ENCODE measurements at places on chromosomes 1 and 21. TPM values are rescaled to one million over a fixed set of nuclear protein-coding genes. Genes with fewer than 3 reads are reported as not detected.

The LMX1A gene
- polyA plus RNA-seq, result 0.04 TPM

The STUM gene
- 1.0 TPM for polyA plus RNA-seq

The TNNI3K gene
- 0.62 TPM for polyA plus RNA-seq

The GOLT1A gene
- 4.5 TPM for polyA plus RNA-seq

- no peak for DNase-seq
Measured at GRCh38 chr21:42332557-42333317, 17.5 kb upstream of the TFF3 start.

GRCh38 chr1:26839339-26839722 lies 12.8 kb downstream of the ZDHHC18 start:
- no peak for DNase-seq

- DNase-seq, result no peak
Measured at GRCh38 chr21:14900611-14901010, 164.2 kb downstream of the NRIP1 start.

The AMY2B gene
- polyA plus RNA-seq, result 32.2 TPM

The GBP7 gene
- 0.14 TPM for polyA plus RNA-seq

GRCh38 chr21:38951095-38951730 lies 145.5 kb downstream of the ETS2 start:
- DNase-seq, result no peak

GRCh38 chr1:54107131-54107530 lies 45.7 kb downstream of the CDCP2 start:
- DNase-seq, result no peak

The ELAVL4 gene
- polyA plus RNA-seq, result 3.8 TPM

The KCNA3 gene
- polyA plus RNA-seq, result not detected

GRCh38 chr1:159949123-159949522 lies 3.7 kb upstream of the IGSF9 start:
- no peak for DNase-seq

The SLC30A10 gene
- polyA plus RNA-seq, result 0.14 TPM

GRCh38 chr1:160625725-160626498 lies 20.9 kb downstream of the SLAMF1 start:
- DNase-seq, result no peak

DNA sequence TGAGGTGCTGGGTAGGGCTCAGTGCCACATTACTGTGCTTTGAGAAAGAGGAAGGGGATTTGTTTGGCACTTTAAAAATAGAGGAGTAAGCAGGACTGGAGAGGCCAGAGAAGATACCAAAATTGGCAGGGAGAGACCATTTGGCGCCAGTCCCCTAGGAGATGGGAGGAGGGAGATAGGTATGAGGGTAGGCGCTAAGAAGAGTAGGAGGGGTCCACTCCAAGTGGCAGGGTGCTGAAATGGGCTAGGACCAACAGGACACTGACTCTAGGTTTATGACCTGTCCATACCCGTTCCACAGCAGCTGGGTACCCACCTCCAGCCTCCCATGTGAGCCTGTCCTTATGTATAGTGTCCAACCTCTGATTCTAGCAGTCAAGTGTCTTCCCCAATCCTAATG lies 1.0 kb upstream of the CRTC2 start:
- no peak for DNase-seq

- DNase-seq, result no peak
Measured at GRCh38 chr1:231681006-231681405, 54.4 kb downstream of the DISC1 start.

GRCh38 chr1:2408859-2409276 lies 3.5 kb downstream of the PEX10 start:
- DNase-seq, result no peak

The FUCA1 gene
- polyA plus RNA-seq, result 47.2 TPM

DNA sequence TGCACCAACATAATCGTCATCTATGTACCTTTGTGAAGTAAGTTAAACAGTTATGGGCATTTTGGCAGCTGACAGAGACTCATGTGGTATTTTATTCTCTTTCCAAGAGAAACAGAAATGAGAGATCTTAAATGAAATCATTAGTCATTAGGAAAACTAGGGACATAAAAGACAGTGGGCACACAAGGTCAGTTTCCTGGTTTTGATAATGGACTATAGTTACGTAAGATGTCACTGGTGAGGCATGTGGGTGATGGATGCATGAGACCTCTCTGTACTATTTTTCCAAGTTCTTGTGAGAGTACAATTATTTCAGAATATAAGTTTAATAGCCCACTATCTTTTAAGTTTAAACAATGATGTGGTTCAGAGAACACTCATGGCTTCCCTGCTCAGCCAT lies 216.9 kb downstream of the APP start:
- DNase-seq, result no peak

DNA sequence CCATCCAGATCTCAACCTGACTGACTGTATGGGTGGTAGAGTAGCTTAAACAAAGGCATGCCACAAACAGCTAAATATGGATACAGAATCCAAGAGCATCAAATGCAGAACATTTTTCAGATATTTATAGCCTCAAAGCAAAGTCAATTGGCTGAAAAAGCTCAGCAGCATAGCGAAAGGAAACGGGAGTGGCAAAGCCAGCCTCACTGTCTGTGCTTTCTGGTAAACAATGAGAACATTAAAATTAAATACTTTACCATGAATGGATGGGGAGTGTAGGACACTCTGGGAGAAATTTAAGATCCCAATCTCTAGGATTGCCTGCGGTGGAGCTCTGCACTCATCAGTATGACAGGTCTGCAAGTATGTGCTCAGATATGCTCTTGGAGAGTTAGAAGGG lies 4.4 kb downstream of the RASAL2 start:
- DNase-seq, result no peak

DNA sequence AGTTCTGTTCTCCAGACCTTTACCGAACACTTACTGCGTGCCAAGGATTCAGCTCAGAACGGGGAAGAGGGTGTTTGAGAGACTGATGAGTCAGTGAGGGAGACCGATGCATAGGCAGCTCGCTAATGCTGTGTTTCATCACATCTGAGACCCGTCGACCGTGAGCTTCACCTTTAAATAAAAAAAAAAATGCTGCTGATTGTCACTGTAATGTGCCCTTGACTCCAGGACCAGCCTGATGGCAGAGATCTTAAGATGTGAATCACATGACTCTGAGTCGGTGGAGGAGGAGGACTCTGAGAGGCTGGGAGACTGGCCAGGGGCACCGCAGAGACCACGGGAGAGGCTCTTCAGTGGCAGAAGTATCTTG lies 28.8 kb downstream of the SPSB1 start:
- DNase-seq, result no peak

GRCh38 chr1:30773722-30774358 lies 16.3 kb upstream of the LAPTM5 start:
- DNase-seq, result no peak

GRCh38 chr1:94004924-94005323 lies 95.7 kb upstream of the GCLM start:
- no peak for DNase-seq

DNA sequence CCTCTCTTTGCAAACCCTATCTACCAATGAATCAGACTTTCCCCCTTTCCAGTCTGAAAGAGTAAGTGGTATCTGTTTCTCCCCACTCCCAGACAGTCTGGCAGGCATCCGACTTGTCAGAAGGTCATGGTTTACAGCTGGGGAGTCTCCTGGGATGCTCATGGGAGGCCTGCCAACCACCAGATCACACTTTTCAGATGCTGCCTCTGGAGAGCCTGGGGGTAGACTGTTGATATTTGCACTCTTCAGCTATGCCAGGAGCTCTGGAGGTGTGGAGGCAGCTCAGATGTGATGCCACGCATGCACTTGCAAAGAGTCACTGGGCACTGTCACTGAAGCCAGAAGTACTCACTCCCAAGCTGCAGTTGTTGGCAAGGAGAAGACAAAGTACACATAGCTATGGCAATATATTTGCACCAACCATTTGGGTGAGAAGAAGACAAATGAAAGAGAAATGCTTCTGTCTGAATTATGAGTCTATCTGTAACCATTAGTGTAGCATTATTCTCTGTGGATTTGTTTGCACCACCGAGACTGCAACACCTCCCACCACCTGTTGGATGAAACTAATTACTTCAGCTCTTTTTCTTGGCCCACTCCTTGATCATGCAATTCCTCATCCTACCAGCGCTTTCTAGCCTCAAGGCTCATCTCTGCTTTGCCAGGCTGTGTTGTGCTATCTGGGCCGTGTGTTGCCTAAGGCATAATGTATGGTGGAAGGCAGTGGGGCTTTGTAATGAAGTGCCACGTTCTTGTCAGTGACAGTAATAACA lies 133.0 kb upstream of the SPAG17 start:
- DNase-seq, result no peak

DNA sequence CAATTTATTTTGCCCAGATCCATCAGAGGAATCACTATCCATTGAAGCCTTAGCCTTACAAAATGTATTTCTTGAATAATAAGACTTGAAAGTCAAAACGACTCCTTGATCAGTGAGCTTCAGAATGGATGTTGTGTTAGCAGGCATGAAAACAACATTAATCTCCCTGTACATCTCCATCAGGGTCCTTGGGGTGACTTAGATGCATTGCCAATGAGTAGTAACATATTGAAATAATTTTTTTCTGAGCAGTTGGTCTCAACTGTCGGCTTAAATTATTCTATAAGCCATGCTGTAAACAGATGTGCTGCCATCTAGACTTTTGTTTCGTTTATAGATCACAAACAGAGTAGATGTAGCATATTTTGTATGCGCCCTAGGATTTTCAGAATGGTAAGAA lies 482.0 kb downstream of the AMY1C start:
- DNase-seq, result no peak

- DNase-seq, result no peak
Measured at GRCh38 chr1:97095764-97096163, 374.2 kb downstream of the PTBP2 start.

GRCh38 chr1:46224966-46225365 lies 21.8 kb downstream of the LURAP1 start:
- no peak for DNase-seq

GRCh38 chr1:60402216-60402615 lies 328.6 kb upstream of the C1orf87 start:
- DNase-seq, result no peak

DNA sequence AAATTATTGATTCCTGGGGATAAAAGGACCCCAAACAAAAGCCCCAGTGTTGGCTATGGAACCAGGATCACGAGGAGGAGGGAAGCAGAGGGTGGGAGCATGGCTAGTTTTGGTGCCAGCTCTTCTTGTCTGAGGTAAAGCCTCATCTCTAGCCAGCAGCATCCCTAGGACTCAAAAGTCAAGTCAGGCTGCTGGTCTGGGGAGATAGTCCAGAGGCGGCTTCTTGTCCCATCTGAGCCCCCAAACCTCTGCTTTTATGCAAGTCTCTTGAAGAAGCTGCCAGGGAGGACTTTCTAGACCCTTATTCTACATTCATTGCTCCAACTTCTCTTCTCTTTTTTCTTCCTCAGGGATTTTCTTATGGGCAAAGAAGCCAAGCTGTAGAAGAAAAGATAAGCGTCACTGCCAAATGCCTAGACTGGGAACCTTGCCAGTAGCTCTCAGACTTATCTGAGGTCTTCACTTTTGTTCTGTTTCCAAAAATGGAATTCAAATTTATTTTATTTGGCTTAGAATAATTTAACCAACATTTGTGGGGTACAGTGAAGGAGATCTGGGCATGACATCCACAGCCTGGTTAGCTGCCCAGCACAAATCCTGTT lies 6.9 kb upstream of the ANKRD35 start:
- no peak for DNase-seq

DNA sequence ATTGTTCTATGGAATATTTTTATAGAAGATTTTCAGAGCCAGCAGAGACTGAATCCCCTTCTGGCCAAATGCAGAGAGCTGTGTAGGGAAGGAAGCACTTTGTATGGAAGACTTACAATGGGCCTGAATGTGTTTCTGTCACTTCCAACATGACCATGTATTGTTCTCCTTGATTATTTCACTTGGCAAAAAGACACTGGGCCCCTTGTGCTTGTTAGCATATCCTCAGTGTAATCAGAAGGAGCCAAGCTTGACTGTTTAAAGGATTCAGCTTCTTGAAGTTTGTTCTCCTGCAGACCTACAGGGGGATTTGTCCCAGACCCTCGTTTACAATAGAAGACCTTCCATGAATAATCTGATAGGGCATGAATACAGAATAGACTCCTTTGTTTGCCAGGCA lies 48.1 kb upstream of the UBE2U start:
- no peak for DNase-seq

DNA sequence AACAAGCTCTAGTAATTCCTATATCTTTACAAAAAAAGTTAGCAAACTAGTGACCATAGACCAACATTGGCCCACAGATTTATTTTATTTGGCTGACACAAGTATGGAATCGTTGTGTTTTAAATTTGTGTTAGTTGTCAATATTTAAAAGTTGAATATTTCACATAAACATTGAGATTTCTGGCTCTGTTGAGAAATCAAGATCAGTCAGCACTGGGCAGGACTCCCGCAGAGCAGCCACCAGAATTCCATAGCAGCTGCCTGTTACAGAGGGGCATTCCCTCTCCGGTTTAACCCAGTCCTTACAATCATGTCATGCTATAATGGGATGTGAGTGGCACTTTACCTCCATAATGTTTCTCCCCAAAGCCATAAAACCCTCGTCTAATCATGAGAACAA lies 79.2 kb upstream of the NRIP1 start:
- DNase-seq, result no peak

Data from right renal pelvis (tissue), 4 donors.